Activated CD4-positive, alpha-beta T cell treated with anti-CD3 and anti-CD28 coated beads for 4 hours (primary cell): ENCODE measurements at places on chromosomes 1 and 21.

DNA sequence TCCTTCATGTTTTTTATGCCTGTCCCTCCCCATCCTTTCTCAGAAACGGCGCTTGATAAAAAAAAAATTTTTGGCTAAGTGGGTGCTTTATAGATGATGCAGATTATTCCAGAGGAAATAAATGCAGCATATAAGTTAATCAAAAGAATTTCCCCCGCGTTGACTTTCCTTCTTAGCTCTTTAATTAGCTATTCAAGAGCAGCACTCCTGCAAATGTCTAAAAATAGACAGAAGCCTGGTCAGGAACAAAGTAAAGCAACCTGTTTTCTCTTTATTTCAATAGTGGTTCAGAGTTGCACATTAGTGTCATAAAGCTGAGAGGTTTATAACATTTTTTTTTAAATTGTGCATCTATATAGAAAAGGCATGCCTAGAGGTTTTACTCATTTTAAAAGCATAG is 439.5 kb upstream of the LRRC7 start:
- no peak for DNase-seq

DNA sequence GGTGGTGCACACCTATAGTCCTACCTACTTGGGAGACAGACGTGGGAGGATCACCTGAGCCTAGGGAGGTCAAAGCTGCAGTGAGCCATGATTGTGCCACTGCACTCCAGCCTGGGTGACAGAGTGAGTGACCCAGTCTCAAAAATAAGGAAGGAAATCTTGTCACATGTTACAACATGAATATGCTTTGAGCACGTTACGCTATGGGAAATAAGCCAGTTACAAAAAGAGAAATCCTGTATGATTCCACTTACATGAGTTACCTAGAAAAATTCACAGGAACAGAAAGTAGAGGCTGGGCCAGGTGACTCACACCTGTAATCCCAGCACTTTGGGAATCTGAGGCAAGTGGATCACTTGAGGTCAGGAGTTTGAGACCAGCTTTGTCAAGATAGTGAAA is 6.7 kb upstream of the PADI6 start:
- DNase-seq, result no peak

- DNase-seq, result no peak
These were observed 160.2 kb upstream of the KAZN start for GRCh38 chr1:14438127-14438769.

- DNase-seq, result no peak
These were observed 272.3 kb downstream of the ADGRL2 start for GRCh38 chr1:82073071-82073470.

DNA sequence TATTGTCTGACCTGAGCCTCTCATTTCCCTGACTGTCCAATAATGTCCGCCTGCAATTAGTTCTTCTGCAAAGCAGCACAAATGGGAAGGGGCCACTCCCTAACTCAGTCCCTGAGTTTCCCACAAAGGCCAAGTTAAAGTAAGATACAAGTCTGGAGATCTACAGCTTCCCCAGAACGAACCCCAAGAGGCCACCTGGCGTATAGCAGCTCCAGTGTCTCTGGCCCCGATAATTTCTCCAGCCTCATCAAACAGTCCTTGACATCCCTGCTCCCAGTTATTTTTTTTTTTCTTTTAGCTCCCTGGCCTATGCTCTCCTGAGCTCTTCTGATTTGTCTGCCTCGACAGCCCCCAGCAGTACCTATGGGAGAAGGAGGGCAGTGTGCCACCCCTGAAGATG is 8.1 kb upstream of the ACKR1 start:
- no peak for DNase-seq

- no peak for DNase-seq
These were observed 19.9 kb upstream of the POU2F1 start for GRCh38 chr1:167200749-167201148.

DNA sequence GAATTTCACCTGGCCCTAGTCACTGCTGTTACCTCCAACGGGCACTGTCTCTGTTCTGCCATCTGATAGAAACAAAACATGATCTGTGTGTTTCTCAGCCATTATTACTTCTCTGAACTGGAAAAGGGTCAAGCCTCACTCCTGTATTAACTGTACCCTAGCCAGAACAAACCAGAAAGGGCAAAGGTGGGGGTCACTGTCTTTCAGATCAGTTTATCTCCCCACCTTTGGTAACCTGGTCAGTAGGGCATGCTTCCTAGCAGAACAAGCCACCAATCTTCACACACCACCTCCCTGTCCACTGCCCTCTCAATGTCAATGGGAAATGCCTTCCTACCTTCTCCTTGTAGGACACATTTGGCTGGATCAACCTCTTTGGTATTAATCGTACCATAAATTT is 3.9 kb downstream of the TRIM45 start:
- DNase-seq, result no peak

GRCh38 chr1:211708006-211708405 is 32.6 kb upstream of the NEK2 start:
- no peak for DNase-seq

- DNase-seq, result peak; percentile 30
These were observed 18.4 kb upstream of the CDCA8 start for GRCh38 chr1:37673920-37674319.

- no peak for DNase-seq
These were observed 5.3 kb upstream of the ADAMTS5 start for GRCh38 chr21:26972192-26972591.

DNA sequence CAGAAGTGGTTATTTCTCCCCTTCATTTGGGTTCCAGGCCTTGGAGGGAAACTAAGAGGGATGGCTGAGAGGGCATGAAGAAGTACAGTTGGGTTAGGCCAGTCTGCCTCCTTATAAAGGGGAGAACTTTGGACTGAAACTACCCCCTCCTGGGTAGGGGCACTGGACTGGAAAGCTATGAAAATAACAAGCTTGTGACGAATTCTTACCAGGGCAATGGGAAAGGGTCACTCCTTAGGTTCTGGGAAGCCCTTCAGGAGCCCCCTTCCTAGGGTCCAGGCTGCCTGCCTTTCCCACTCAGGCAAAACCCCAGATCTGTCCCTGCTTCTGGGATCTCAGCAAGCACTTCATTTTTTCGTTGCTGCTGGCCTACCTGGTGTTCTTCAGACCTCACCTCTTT is 9.8 kb upstream of the P3R3URF start:
- no peak for DNase-seq

DNA sequence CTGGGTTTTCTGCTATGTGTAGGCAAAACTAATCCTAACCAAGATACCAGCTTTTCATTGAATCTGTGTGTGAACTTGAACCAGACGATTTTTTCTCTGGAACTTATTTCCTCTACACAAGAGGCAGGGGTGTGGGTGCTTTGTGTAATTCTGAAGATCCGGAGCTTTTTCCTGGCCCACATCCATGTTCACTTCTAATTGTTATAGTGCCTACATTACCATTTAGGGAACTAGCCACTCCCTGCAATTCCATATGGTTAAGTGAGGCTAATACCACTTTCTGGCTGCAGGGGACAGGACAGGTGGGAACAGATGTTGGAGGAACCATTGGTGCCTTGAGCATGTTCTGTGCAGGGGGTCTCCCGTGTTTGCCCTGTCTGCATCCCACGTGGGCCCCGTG is 83.4 kb upstream of the FMN2 start:
- DNase-seq, result no peak

DNA sequence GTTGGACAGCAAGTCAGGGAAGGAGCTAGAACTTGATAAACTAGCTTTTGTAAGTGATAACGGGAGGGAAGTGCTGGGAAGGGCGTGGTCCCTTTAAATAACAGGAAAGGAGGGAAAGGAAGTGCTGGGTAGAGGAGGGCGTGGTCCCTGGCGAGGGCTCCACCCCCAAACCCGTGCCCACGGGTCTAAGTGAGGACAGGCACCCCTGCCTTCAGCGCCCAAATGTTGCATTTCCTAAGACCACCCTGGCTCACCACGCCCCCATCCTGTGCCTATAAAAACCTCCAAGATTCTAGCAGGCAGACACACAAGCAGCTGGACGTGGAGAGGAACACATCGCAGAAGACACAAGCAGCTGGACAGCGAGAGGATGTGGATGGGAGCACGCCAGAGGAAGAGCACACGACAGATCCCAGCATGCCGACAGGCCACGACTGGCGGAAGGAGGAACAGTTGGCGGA is 58.5 kb downstream of the PALMD start:
- DNase-seq, result no peak

GRCh38 chr1:74799119-74799657 is 66.2 kb downstream of the TYW3 start:
- DNase-seq, result no peak

- no peak for DNase-seq
These were observed at the start of gene ADGRL2 for GRCh38 chr1:81800695-81801650. ADGRL2 (plus strand) TSS chr1:81800934; CDS start chr1:81836985, 36,051 bp downstream.

DNA sequence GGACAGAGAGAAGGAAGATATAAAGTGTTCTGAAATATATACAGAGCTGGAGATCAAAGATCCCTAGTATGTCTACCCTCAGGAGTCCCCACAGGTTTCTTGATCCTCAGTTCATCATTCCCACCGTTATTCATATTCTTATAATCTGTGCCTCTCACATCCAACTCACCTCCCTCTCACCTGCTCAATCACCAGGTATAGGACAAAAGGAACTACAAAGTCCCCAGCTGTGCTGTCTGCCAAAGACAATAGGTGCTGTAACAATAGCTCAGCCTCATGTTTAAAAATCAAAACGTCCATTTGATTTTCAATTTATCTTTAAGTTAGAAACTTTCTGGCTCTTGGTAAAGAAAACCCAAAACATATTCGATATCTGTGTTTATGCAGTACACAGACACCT is 121.1 kb upstream of the PKN2 start:
- no peak for DNase-seq

- DNase-seq, result no peak
These were observed 49.2 kb upstream of the PAX7 start for GRCh38 chr1:18581420-18581880.

GRCh38 chr1:89087241-89087640 is 22.2 kb upstream of the GBP1 start:
- DNase-seq, result no peak

DNA sequence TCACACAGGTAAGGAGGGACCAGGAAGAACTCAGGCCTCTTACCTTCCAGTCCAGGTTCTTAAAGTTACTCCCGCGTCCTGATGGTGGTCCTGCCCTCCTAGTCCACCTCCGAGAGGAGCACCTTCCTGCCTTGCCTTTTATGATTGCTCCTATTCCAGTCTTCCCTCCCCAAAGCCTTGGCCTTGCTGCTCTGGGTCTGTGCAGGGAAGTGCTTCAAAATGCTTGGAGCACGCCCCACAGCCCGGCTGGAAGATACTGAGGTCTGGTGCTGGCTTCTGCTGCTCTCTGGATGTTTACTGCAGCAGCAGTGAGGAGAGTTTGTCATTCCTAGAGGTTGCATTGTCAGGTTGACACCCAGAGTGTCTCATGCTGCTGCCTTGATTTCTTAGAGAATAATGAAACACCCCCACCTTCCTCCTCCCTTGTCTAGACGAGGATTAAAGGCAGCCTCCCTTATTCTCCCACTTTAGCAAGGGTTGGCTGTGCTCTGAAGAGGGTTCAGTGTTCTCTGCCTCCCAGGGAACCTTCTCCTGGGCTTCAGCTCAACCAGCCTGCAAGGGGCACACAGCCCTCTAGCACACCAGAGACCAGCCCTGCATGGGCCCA is 142.2 kb upstream of the CACNA1E start:
- no peak for DNase-seq

GRCh38 chr1:76073481-76073880 is 1.1 kb upstream of the ST6GALNAC3 start:
- DNase-seq, result no peak

- DNase-seq, result no peak
These were observed 138.0 kb downstream of the RERE start for GRCh38 chr1:8679395-8679800.

DNA sequence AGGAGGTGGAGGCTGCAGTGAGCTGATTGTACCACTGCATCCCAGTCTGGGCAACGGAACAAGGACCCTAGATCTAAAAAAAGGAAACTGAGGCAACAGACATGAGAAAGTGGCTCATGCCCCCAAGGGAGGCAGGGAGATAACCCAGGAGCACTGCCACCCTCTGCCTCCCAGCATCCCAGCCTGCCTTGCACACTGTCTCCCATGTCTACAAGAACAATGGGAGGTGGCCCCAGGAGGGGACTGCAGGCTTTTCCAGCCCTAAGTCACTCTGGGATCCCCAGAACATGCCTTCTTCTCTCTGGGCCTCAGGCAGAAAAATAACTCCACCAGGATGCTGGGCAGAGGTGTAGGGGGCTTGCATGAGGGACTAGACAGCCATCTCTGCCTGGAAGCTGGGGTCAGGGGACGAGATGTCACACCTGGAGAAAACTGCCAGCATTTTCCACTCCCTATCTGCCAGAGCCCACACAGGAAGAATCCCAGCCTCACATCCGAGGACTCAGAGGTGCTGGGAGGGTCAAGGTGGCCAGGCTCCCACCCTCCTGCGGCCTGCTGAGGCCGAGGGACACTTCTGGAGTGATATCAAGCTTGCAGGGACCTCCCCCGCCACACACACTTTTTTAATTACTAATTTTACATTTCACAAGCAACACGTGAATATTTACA is 21.4 kb downstream of the RUNX3 start:
- DNase-seq, result no peak

GRCh38 chr1:25699500-25700143 is 83.0 kb downstream of the MAN1C1 start:
- DNase-seq, result no peak

DNA sequence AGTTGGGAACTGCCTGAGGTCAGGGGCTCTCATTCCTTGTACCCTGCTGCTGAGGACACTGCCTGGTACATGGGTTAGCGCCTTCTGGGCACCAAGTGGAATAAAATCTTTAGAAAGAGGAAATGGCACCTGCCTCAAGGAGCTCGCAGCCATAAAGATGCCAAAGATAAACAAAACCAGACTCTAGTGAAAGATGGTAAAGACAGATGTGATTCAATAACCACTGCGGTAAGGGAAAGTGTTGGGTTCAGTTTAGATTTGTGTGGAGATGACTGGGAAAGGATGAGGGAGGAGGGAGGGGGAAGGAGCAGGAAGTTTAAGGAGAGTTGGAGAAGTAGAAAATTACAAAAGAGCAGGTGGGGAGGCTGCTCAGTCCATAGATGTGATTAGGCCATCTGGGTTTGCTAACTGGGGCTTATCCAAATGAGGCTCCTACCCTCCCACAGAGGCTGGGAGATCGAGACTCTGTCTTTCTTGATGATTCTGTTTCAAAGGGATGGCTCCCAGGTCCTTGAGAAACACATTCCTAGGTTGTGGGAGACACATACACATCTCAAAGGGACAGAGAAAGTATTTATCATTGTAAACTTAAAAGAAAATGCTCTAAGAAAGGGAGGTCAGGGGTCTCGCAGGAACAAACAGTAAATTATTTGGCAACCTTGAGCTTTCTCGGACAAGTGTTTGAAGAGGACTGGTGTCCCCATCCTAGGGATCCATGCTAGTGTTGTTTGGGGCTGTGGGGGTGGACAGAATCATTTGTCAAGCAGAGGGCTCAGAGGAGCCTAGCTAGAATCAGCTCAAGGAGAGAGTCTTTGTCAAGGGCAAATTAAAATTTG is 65.7 kb upstream of the MORC3 start:
- no peak for DNase-seq

- DNase-seq, result peak; percentile 73
These were observed 51.8 kb upstream of the TARDBP start for GRCh38 chr1:10960411-10961299.

DNA sequence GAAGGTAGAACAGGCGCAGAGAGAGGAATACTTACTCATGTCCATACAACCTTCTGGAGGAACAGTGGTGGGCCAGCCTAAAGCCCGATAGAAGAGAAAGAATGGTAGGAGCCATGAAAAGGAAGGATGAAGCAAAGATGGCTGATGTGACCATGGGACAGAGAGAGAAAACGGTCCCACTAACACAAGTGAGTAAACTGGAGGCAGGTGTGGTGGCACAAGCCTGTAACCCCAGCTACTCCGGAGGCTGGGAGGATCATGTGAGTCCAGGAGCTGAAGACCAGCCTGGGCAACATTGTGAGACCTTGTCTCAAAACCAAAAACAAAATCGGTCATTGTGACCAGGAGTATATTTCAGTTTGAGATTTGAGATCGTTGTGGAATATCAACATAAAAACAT is 49.4 kb downstream of the C1orf198 start:
- no peak for DNase-seq
